ENCODE measurements at places on chromosomes 1 and 21.

DNA sequence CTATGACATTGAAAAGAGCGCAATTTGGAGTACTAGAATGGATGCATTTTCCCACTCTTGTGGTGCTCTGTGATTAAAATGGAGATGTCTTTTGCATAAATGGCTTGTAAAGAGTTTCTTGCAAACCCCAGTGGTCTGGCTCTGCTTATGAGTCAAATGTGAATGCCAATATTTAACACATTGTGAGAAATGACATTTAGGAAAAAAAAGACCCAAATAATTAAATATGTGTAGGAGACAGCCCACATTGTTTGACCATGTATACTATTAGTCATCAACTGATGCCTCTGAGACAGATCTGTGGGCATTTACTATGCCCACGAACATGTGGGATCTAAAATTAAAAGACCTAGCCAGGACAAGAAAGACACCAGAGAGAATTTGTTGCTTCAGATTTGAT is 22.2 kb upstream of the RUNX1 start:
- no peak for DNase-seq

DNA sequence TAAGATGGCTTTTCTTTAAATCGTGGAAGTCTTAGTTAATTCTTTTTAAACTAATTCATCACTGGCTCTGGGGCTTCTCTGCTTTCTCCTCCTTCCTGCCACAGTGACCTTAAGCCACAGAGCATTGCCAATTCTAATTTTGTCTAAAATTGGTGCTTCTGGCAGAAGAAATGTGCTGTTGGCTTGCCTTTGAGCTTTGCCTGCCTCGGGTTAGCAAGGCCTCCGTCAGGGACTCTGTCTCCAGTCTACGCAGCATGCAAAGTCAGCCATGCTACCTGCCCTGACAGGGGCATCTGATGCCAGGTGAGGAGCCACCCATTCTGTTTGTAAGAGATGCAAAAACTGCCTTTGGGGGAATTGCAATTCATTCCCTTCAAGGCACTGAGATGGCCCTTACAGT is 25.2 kb downstream of the CLDN14 start:
- DNase-seq = no peak

GRCh38 chr21:42003051-42003461 is 7.1 kb downstream of the ZBTB21 start:
- no peak for DNase-seq

DNA sequence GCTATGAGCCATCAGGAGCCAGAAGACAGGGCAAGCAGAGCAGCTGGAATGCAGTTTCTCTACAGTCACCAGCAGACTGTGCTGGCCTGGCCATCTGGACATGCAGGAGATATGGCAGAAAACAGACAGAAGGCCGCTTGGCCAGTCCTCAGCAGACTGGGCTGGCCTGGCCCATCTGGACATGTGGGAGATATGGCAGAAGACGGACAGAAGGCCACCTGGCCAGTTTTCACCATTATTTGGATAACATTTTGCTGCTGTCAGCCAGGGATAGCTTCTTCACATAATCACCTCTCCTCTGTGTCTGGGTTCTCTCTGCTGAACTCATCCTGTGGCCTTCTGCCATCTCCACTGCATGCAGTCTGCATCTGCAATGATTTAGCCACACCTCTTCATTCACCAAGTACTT is 25.0 kb upstream of the CACYBP start:
- DNase-seq = no peak

DNA sequence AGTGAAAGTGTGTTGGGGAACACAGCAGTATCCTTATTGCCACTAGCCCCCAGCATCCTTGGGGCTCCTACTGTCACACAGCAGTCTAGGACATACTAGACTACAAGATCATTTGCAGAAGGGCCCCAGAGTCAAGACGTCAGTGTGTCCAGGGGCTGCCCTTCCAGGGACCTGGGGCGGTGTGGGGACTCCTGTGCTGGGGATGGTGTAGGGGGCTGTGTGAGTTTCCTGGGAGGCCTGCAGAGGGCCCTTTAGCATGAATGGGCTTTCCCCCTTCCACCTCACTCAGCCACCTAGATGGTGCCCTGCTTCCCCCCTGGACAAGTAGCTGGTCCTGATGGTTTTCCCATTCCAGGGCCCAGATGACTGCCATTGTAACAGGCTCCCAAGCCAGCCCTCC is 17.5 kb upstream of the KIF21B start:
- no peak for DNase-seq

DNA sequence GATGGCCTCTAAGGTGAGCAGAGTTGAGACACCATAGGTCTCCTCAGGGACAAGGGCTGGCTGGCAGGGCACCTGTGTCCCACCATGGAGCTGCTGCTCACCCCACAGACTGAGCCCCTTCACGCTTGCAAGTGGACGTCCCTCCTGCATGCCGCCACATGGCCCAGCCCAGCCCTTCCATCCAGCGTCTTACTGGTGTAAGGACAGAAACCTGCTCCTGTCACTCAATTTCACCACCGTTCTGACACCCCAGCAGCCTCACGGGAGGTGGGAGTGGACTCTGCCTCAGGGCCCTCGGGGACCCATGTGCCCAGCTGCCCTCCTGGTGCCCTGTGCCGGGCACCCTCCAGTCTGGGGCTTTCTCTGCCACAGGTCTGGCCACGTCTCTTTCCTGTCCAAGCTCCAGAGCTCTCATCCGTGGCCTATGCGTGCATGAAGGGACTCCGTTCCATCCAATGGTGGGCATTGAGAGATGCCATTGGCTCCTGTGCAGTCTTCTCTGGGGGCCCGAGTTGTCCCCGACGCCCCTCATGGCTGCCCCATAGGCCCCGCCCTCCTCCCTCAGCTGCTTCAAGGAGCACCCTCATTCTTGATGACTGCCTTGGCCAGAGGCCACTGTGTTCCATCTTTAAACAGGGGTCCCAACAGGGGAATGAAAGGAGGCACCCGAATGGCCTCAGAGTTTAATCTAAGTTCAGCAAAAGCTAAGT is 42.6 kb upstream of the COL6A1 start:
- no peak for DNase-seq

DNA sequence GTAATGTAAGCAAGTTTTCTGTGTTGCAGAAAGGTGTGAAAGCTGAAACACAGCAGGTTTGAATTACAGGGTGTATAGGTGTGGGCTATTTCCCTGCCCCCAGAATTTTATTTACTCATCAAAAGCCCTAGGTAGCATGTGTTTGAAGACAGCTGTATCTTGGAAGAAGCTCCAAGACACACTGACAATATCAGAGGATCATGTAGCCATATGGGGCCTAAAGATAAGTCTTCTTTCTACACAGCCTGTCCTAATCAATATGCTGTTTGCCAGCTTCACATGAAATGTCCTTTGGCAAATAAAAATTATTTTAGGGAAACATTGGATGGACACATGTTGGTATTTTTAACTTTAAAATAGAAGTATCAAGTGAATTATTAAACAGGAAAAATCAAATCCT is 17.5 kb upstream of the SUCO start:
- no peak for DNase-seq

DNA sequence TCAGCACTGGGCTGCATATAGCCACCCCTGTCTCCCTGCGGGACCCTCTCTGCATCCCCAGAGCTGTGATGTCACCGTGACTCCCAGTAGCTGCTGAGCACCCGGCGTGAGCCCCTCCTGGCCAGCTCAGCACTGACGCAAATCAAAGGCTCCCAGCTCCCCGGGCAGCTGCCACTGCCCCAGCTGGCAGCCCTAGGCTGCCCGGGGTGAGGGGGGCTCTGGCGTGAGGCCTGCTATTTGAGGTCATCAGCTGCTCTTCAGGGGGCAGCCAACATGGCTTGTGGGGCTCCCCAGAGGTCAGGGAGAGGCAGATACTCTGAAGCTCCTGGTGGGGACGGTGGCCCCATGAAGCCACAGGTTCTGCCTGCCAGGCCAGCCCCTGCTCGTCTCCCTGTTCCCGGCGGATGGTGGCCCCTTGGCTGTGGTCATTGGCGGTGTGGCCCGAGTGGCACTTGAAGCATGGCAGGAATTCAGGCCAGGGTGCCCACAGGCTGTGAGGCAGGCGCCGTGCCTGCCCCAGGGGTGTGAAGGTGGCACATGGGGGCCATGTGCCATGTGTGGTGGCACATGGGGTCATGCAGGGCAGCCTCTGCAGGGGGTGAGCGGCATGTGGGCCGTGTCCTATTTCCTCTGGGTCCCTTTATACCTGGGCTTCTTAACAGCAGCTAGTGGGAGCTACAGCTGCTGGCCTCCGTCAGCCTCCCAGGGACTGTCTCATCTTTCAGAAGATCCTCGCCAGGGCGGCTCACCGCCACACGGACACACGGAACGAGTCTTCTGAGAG is 85.4 kb downstream of the SIK1 start:
- no peak for DNase-seq

DNA sequence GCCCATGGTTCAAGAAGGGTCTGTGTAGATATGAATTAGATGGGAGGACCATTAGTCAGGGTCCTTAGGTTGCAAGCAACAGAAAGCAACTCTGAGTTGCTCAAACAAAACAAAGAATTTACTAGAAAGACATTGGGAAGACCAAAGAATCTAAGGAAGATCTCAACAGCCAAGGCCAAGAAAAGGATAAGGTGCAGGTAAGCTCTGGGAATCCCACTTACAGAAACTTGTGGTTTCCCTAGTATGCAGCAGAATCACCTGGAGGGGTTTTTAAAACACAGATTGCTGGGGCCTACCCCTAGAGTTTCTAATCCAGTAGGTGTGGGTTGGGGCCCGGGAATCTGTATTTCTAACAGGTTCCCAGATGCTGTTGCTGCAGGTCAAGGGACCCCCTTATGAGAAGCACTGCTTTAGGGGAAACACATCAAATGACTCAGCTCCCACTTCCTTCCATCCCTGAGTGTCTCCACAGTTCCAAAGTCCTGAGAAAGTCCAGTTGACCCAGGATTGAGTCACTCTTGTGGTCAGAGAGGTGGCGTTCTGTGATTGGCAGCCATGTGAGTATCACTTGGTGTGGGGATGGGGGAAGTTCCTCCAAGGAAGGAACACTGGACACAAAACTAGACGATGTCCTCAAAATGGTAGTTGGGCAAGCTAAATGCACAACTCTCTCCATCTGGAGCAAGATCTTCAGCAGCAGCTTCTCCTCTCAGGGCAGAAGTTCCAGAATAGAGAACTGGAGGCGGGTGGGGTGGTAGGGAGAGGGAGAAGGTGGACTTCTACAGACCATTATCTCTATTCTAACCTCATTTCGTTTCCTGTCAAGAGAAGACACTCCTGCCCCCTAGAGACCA is 24.2 kb upstream of the EYA3 start:
- DNase-seq = no peak

GRCh38 chr1:196002906-196003305 is 605.3 kb downstream of the KCNT2 start:
- no peak for DNase-seq

- DNase-seq = no peak
These were observed at the start of gene RNF186 for GRCh38 chr1:19814681-19815503. Gene RNF186 (minus strand): TSS chr1:19815283. CDS start chr1:19815101, 182 bp downstream.

- no peak for DNase-seq
These were observed 20.1 kb downstream of the GALNT2 start for GRCh38 chr1:230087028-230087716.

GRCh38 chr1:119954476-119955422 is 58.4 kb upstream of the ADAM30 start:
- DNase-seq = no peak

- no peak for DNase-seq
These were observed 23.8 kb downstream of the KIAA0040 start for GRCh38 chr1:175168782-175169181.

GRCh38 chr1:2445823-2446215 is 30.3 kb upstream of the PLCH2 start:
- DNase-seq = no peak

DNA sequence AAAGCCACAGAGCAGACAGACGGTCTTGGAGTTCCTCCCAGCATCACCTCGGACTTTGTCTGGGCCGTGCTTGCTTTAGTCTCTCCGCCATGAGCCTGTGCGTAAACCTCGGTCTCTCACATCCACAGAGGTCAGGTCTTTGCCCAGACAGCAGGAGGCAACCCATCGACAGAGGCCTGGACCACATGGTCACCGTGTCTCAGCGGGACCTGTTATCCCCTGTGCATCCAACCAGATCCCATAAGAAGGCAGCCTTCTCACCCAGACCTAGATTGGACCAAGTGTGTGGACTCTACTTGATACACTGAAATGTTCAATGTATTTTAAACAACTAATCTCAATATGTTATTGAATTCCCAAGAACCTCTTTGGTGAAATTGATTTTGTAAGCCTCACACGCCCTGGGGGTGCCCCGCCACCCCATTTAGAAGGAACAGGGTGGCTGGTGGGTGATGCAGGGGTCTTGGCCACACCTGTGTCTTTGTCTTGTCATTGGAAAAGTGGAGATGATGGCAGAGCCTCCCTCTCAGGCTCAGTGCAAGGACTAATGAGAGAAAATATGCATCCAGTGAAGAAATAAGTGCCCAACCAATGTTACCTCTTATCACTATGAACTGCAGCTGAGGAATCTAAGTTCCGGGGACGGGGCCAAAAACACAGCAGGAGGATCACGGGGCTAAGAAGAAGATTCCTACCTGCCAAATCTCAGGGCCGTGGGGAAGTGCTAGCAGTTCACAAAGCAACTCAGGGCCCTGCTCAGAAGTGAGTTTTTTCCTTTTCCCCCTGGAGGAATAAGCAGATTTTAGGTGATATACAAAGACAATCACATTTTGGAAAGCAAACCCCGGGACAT is 101.6 kb upstream of the BACE2 start:
- DNase-seq = no peak

DNA sequence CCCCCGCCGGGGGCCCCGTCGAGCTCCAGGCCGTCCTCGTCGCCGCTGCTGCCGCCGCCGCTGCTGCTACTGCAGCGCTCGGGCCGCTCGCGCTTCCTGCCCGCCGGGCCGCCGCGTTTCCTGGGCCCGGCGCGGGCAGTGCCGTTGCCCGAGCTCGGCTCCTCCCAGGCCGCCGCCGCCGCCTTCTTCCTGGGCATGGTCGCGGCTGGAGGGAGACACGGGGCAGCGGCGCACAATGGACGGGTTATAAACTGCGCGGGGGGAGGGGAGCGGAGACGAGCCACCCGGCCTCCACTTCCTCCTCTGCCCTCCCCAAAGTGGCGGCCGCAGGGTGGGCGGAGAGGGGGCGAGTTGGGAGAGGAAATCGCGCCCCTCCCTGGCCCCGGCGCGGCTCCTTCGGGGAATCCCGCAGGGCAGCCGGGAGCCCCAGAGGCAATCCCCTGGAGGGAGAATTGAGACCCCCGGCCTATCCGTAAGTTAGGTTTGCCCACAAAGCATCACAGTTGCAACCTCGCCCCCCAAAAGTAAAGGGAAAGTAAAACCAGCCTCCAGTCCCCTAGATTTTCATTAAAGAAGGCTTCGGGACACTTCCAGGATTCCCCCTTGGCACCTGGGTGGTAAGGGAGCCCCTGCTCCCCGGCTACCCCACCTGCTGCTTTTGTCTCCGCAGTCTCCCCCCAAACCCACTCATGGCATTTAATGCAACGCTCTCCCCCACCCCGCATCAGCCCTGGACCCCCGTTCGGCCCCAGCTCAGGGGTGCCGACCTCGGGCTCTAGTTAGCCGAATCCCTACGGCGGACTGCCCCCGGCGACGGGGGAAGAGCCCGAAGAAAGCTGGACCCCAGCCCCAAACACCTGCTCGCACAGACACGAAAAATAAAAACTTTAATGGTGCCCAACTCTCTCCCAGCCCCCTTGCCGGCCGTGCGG is 893 bp downstream of the RCC2 start:
- DNase-seq = no peak

GRCh38 chr1:222441066-222441465 is 106.8 kb downstream of the HHIPL2 start:
- no peak for DNase-seq

- no peak for DNase-seq
These were observed 33.6 kb upstream of the GNPAT start for GRCh38 chr1:231207437-231207836.

- no peak for DNase-seq
These were observed 99.6 kb upstream of the RGS1 start for GRCh38 chr1:192475970-192476369.
